ENCODE measurements at places on chromosomes 2 and 18.

DNA sequence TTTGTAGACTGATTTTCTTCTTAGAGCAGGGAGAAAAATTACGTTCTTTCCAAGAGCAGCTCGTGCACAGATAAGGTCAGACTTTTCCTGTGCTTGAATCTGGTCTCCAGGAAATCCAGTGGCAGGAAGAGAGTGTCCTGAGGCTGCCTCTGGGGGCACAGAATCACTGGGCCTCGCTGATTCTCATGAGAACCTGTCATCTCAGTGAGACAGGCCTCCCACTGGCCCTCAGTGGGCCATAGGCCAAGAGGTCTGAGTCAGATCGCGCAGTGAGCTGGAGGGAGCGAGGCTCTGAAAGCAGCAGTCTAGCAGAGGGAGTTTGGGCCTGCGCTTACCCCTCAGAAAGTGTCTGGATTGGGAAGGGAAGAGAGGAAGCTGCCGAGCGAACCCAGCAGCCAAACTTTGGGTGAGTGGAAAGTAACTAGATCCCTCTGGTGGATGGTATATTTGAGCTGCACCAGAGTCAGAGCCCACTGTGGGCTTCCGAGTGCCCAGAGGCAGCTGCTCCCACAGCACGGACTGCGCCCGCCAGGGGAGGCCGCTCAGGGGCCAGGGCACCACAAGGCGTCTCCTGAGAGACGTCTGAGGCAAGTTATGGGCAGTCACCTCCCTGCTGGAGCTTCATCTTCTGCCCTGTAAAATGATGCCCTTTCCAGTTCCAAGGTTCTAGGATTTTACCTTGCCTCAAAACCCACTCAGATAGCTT is 8.2 kb downstream of the GDF7 start:
- DNase-seq, result no peak

DNA sequence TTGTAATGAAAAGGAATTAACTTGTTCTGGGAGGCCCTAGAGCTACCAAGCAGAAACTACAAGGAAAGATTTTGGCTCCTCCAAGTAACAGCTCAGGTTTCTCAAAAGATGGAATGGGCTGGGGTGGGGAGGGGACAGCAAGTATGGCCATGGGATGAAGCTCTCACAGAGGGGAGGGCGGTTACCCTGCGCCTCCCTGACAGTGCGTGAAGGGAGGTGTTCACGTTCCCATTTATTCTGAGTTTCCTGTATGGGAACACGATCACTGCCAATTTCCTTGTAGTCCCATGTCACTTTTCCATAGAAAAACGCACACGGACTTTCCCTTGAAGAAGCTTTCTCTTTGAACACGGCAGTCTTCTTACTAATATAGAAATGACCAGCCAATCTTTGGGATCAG is 17.0 kb downstream of the CDC42EP3 start:
- DNase-seq, result no peak

GRCh38 chr2:172097557-172098131 is 5.1 kb downstream of the DLX2 start:
- DNase-seq, result no peak

- no peak for DNase-seq
Measured at GRCh38 chr2:25879133-25879730, 945 bp upstream of the ASXL2 start.

DNA sequence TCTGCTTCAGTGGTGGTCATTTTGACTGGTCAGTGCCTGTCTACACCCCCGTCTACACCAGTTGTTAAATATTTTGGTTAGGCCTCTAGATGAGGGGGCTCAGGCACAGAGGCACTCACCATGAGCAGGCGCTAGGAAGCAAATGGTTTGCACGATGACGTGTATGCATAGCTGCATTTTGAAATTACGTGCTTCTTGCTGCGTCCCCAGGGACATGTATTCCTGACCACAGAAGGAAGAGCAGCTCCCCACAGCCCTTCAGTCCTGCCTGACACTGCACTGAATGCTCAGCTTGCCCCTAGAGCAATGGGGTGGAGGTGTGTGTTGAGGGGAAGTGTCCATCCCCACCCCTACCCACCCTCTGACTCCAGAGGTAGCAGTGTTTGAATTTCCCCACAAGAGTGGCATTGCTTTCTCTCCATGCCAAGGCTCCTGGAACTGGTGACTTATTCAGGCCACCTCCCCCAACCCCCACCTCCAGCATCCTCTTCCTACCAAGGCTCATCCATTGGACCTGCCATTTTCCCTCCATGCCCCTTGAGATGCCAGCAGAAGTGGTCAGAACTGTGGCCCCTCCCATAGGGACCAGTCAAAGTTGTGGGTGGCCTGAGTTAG is 11.4 kb upstream of the ZAP70 start:
- no peak for DNase-seq

DNA sequence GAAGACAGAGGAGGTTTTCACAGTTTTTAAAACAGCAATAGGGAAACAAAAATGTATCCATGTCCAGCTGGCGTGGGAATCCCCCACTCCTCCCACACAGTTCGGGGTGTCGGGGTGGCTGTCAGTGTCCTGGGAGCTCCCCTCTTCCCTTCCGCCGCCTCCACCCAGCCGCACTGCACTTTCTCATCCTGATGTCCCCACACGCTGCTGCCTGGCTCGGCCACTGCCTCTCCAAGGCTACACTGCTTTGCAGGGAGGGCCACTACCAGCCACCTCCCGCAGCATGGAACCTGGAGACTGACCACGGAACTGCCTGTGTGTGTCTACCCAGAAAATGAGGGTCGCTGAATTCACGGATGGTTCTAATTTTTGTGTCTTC is 138.7 kb upstream of the CTDP1 start:
- no peak for DNase-seq

GRCh38 chr2:23828986-23829385 is 97.9 kb downstream of the ATAD2B start:
- no peak for DNase-seq

DNA sequence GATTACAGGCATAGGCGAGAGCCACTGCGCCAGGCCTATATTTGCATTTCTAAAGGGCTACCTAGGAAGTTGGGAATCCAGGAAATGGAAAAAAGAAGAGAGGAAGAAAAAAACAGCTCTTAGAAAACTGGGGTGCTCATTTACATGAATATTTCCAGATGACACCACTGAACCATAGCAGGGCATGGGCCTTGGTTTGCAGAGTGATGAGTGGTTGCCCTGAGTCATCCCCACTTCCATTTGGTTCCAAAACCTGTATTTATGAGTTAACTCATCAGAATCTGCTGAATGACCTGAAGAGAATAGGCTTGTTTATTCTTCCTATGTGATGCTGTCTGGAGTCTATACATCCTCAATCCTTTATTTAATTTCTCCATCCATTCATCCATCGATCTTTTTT is 36.2 kb downstream of the EHD3 start:
- no peak for DNase-seq

GRCh38 chr2:85326406-85327159 is 1.2 kb downstream of the TGOLN2 start:
- no peak for DNase-seq

DNA sequence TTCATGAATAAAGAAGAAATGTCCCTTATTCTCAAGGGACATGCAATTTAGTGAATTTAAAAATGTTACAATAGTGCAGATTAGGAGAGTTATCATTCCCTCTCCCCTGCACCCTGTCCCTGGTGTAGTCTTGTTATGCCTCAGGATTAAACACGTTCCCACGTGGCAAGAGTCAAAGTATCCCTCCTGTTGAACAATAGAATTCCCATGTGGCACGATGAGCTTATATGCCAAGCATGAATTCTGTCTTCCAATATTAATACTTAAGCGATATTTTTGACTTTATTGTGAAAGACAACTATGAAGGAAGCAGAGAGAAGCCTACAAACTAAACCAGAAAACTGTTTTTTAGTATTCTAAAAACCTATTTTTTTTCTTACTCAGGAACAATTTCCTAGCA is 36.7 kb upstream of the SPAG16 start:
- no peak for DNase-seq

- DNase-seq, result no peak
Measured at GRCh38 chr2:128691526-128691925, 372.9 kb upstream of the HS6ST1 start.

- no peak for DNase-seq
Measured at GRCh38 chr18:55783921-55784320, 195.9 kb upstream of the TCF4 start.

DNA sequence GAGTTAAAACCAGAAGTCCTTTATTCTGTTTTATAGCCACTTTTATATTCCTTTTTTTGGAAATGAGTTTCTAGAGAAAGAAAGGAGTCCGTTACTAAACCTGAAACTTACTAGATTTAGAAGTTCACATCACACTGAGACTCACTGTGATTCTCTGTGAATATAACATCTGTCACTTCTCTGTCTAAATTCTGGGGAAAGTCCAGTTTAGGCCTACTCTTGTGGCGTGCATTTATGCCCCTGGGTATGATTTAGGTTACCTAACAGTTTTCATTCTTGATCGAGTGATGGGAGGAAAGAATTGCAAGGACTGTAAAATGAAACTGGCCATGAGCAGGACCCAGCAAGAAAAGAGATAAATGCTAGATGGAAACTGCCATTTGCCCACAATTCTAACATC is 449.6 kb downstream of the SPAG16 start:
- DNase-seq, result no peak

GRCh38 chr2:196365145-196365544 is 193.8 kb upstream of the STK17B start:
- DNase-seq, result no peak

- no peak for DNase-seq
Measured at GRCh38 chr2:40150266-40150665, 301.6 kb downstream of the SLC8A1 start.

- no peak for DNase-seq
Measured at GRCh38 chr2:4354678-4355077, 651.3 kb downstream of the DCDC2C start.

- DNase-seq, result no peak
Measured at GRCh38 chr18:46155641-46156051, 51.5 kb downstream of the HAUS1 start.
